ENCODE measurements at places on chromosomes 5 and 9.

DNA sequence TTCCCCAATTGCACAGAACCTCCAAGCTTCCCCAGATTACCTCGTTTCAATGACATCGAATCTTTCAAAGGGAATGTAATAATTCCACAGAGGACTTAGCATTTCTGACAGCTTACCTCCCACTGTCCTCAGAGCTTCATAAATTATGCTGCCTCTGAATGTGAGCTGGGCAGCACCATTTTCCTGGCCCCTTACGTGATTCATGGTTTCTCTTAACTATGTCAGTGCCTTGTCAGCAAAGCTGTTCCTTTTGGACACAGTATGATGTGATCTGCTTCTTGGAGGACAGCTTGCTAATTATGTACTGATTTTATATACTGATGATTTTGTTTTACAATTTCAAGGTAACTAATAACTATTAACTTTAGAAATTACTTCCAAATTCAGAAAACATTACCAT is 27.7 kb upstream of the SSBP2 start:
- DNase-seq = no peak

GRCh38 chr5:144087576-144087975 is 82.9 kb downstream of the YIPF5 start:
- no peak for DNase-seq

GRCh38 chr5:7978991-7979390 is 110.0 kb downstream of the MTRR start:
- no peak for DNase-seq

- DNase-seq = no peak
Observed at GRCh38 chr5:39650008-39650762, 225.4 kb upstream of the DAB2 start.

GRCh38 chr9:100204796-100205195 is 105.8 kb downstream of the INVS start:
- no peak for DNase-seq

Data from kidney epithelial cell (primary cell).